Fibroblast of skin of left biceps (primary cell): ENCODE measurements at places on chromosomes 2 and 18.

- no peak for DNase-seq
Observed at GRCh38 chr2:156017341-156017885, 315.1 kb downstream of the NR4A2 start.

- DNase-seq = no peak
Observed at GRCh38 chr2:237090906-237091305, 5.2 kb downstream of the COPS8 start.

- DNase-seq = no peak
Observed at GRCh38 chr2:48173141-48173540, 266.8 kb upstream of the FBXO11 start.

- DNase-seq = no peak
Observed at GRCh38 chr2:205932861-205933260, 153.1 kb downstream of the INO80D start.

- no peak for DNase-seq
Observed at GRCh38 chr2:50856016-50856541, 175.9 kb downstream of the NRXN1 start.

DNA sequence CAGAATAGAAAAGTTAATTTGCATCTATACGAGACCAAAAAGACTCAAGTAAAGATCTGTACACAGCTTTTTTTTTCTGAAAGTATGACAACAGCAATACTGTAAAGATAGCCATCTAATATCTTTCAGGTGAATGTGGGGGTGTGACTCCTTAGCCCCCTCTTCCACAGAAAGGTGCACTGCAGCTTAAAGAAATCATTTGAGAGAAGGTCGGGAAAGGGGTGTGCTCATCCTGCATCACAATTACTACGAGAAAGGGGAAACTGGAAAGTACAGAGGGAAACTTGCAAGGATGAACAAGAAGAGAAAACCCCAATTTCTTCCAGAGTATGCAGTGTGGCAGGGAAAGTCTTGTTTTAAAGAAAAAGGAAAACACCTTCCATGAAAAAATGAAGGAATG is 255.6 kb downstream of the CCDC178 start:
- no peak for DNase-seq

DNA sequence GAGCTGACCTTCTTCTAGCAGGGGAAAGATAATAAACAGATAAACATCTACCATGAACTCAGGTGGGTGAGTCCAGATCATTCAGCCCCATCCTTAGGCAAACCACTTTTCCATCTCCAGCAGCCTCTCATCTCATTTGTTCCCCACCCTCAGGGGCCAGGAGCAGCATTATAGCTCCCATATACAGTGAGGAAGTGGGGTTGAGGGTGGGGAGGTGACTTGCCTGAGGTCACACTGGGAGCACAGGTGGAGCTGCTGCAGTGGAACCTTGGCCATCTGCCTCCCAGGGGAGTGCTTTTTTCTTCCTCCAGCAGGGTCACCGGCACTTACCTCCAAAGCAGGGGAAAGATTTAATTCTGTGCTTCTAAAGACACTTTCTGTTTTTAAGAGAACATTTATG is 212.5 kb upstream of the SMAD2 start:
- no peak for DNase-seq

DNA sequence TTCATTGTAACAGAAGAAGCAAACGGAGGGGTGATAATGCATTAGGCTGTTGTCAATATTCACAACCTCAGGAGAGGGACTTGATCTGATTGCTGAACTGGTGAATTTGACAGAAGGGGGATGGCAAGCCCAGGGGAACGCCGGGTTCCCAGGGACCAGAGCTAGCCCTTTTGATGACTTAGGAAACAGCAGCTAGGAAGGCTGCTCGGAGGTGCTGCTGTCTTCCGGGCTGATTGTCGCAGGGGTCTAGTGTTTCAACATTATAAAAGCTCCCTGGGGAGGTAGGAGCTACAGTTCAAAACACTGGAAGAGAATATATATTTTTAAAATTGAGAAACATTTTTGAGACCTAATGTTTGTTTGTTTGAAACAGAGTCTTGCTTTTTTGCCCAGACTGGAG is 47.3 kb downstream of the CD8B2 start:
- no peak for DNase-seq

GRCh38 chr2:113184531-113185230 is 10.9 kb downstream of the PSD4 start:
- no peak for DNase-seq

DNA sequence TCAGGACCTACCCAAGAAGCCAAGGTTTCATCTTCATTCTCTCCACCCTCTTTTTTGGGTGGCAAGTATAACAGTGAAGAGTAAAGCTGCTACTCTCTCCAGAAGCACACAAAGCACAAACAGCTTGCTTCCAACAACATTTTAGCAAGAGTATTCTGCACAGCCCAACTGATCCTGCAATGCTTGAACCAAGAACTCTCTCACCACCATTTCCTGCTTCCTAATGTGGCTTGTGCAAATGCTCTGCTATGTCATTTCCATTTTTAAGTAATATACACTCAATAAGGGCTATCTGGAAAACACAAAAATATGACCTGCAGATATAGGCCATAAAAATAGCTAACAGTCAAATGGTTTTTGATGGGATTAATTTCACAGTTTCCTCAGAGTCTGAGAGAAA is 24.1 kb upstream of the IHH start:
- DNase-seq = no peak

GRCh38 chr2:200383380-200384110 is 77.1 kb downstream of the SPATS2L start:
- no peak for DNase-seq

GRCh38 chr2:65281627-65282351 is 54.2 kb downstream of the ACTR2 start:
- no peak for DNase-seq

GRCh38 chr2:43708178-43708577 is 31.9 kb upstream of the C1GALT1C1L start:
- no peak for DNase-seq

DNA sequence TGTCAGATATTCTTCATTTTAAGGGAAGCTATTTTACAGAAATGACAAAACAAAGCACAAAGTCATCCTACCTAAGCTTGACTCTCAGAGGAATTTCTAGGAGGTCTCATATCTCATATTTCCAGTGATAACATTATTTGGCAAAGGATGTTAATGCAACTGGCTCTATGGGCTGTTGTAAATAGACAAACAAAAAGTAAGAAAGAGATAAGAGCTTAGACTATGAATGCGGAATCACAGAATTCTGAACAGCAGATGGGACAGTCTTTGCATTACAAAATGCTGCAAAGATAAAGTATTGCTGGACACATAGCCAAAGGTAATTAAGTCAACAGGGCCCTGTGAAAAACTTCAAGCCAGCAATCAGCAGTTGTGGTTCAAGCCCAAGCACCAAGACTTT is 23.9 kb downstream of the PIAS2 start:
- no peak for DNase-seq

DNA sequence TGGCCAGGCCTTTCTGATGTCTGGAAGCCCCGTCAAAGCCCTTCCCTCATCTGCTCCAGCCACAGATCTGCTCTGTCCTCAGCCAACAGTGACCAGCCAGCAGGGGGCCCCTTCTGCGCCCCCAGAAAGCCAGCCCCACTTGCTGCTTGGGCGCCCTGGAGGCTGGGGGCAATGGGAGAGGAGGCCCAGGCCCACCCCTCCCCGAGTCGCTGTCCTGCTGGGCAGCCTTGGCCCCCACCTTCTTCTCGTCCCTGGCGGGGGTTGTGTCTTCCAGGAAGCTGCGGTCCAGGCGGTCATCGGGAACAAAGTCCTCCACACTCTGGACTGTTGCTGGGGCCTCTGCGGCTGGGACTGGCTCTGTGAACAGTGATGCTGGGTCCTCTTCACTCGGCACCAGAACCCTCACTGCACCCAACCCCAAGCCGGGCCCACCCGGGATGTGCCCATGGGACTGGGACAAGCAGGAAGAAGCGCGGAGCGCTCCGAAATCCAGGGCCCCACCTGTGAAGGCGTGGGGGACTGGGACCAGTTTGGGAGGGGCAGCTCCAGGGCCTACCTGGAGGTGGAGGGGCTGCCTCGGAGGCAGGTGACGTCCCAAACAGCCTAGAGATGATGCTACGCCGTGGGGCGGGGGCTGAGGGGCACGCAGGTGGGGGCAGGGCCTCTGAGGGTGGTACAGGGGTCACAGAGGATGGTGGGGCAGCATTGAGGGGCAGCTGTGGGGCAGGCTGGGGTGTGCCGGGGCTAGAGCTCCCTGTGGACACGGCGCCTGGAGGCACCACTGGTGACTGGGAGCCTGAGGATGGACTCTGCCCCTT is 257.6 kb downstream of the ANKRD30B start:
- DNase-seq = no peak

DNA sequence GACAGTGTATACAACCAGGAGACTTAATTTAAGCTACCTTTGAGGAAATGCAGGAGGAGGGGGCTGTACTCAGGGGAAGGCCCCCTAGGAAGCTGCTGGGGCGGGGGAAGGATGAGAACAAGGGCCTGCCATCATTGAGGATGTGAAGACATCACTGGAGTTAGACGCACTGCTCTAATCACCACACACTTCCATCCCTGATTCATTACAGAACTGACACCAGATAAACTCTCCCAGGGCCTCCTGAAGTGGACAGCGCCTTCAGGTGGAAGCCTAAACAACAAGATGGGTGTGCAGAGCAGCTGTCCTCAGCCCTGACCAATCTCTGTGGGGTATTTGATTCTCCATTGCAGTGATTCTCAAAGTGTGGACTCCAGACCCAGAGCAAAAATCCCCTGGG is 30.6 kb upstream of the SLC35G4 start:
- no peak for DNase-seq

GRCh38 chr18:22420652-22421051 is 2.9 kb upstream of the CTAGE1 start:
- no peak for DNase-seq

GRCh38 chr2:100976061-100976460 is 26.0 kb upstream of the RPL31 start:
- DNase-seq = no peak

- no peak for DNase-seq
Observed at GRCh38 chr2:241151934-241152660, 1.8 kb downstream of the PPP1R7 start.

DNA sequence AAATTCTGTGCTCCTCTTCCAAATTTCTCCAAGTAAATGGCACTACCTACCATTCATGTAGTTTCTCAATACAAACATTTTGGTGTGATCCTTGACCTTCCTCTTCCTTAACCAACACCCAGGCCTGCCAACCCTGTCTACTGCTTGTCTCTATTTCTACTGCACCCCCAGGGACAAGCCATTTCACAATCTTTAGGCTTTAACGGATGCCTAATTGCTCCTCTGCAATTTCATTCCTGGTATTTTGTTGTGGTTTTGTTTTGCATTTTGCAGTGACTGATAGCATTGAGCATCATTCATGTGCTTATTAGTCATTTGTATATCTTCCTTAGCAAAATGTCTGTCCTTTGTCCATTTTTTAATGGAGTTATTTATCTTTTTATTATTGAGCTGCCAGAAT is 10.0 kb downstream of the FAP start:
- DNase-seq = peak; percentile 54

GRCh38 chr18:76169733-76170132 is 325.3 kb downstream of the ZNF516 start:
- no peak for DNase-seq

GRCh38 chr18:5628512-5629255 is 84.9 kb upstream of the EPB41L3 start:
- no peak for DNase-seq

DNA sequence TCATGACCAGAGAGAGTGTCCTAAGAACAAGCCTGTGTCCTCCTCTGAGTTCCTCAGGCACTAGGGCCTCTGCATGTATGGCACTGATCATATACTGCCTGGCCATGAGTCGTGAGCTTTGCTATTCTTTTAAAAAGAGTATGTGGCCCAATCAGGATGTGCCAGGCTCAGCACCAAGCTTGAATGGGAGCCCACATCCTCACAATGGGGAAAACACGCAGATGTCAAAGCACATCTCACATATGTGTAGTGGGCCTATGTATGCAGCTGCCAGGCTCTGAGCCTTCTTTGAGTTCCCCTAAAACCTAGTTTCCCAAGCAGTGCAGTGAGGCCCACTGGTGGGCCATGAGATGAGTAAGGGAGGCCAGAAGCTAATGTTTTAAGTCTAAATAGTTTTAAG is 69.9 kb upstream of the SLC1A4 start:
- DNase-seq = no peak

- DNase-seq = no peak
Observed at GRCh38 chr2:104862058-104862941, 8.4 kb downstream of the POU3F3 start.

- no peak for DNase-seq
Observed at GRCh38 chr2:218733171-218734021, 22.8 kb downstream of the TTLL4 start.

- no peak for DNase-seq
Observed at GRCh38 chr2:52390651-52391050, 1358.7 kb upstream of the NRXN1 start.

DNA sequence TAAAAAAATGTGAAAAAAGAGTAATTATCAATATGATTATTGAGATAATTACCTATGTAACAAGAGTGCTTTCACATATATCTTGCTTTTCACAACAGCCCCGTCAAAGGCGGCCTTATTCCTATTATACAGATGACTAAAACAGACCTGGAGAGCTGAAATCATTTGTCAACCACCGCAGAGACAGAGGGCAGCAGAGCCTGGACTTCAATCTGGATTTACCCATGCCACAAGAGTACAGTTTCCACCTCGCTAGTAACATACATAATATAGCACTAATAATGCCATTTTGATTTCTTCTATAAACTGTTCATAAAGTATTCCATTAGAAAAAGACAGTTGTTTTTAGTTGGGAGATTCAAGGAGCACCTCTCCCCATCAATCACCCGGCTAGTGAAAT is 121.8 kb downstream of the EPB41L3 start:
- DNase-seq = no peak

GRCh38 chr2:143823876-143824275 is 694.7 kb downstream of the ARHGAP15 start:
- DNase-seq = no peak

- DNase-seq = no peak
Observed at GRCh38 chr2:152071092-152071491, 27.8 kb downstream of the CACNB4 start.

DNA sequence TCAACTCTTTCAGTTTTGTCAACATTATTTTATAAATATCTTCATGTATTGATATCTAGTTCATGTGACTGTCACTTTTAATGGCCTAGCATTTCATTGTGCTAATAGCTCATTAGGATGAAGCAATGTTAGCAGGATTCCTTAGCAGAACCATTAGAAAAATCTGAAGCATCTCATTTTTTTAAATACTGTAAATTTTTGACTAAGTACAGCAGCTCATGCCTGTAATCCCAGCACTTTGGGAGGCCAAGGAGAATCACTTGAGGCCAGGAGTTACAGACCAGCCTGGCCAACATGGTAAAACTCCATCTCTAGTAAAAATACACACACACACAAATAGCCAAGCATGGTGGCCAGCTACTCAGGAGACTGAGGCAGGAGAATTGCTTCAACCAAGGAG is 15.6 kb upstream of the ANTXR1 start:
- DNase-seq = no peak
